Stimulated activated CD8-positive, alpha-beta memory T cell treated with anti-CD3 and anti-CD28 coated beads, Interleukin-4, amount 100 ng/mL, for 1 hour (primary cell): ENCODE measurements at places on chromosomes 2 and 18.

GRCh38 chr2:158395166-158395565, 61.4 kb downstream of the CCDC148 start:
- no peak for DNase-seq

DNA sequence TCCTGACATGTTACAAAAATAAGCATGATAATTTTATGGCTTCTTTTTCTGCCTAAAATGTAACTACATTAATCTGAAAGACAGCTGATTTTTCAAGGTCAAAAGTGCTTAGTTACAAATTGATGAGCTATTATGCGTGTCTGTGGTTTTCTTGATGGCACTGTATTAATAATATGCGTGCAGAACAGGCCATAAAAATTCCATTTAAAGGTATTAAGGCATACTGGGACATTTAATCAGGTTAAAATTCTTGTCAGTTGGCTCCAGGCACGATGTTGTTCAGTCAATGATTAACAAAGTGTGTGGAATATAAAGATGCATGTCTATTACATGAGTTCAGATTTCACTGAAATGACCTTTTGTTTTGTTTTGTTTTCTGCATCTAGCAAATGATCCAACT, 420.1 kb upstream of the ZNF804A start:
- DNase-seq = no peak

DNA sequence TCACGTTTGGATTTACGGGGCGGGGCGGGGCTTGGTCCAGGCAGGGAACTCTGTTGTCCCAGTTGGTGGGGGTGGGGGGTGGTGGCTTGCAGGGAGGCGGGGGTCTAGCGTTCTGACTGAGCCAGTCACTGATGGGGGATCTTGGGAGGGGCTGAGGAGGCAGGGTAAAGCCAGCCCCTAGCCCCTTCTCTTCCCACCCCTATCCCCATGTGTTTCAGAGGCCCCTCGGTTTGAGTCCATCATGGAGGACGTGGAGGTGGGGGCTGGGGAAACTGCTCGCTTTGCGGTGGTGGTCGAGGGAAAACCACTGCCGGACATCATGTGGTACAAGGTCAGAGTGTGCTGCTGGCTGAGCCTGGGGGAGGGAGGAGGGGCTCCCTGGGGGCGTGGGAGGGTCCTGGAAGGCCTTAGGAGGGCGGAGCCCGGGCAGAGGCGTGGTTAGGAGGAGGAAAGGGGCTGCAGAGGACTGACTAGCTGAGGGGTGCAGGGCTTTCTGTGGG, 22.0 kb upstream of the GMPPA start:
- DNase-seq = no peak

GRCh38 chr18:34258176-34258575, 33.5 kb upstream of the NOL4 start:
- no peak for DNase-seq

DNA sequence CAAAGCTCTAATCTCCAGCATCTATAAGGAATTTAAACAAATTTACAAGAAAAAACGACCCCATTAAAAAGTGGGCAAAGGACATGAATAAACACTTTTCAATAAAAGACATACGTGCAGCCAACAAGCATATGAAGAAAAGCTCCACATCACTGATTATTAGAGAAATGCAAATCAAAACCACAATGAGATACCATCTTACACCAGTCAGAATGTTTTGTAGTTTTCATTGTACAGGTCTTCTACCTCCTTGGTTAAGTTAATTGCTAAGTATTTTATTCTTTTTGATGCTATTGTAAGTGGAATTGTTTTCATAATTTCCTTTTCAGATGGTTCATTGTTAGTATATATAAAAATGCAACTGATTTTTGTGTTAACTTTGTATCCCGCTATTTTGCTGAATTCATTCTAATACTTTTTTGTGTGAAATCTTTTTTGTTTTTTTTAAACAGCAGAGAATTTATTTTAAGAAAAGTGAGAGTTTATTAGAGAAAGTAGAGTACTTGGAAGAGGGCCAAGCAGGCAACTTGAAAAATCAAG, 40.7 kb downstream of the SLC39A10 start:
- DNase-seq = no peak

GRCh38 chr2:239723486-239724193, 301.5 kb downstream of the NDUFA10 start:
- DNase-seq = no peak
